ENCODE measurements at places on chromosomes 13 and 19.

- DNase-seq = no peak
These were observed 23.7 kb downstream of the RCN3 start for GRCh38 chr19:49551531-49551930.

GRCh38 chr13:102724923-102725322, 30.1 kb upstream of the METTL21C start:
- DNase-seq = peak; percentile 45

DNA sequence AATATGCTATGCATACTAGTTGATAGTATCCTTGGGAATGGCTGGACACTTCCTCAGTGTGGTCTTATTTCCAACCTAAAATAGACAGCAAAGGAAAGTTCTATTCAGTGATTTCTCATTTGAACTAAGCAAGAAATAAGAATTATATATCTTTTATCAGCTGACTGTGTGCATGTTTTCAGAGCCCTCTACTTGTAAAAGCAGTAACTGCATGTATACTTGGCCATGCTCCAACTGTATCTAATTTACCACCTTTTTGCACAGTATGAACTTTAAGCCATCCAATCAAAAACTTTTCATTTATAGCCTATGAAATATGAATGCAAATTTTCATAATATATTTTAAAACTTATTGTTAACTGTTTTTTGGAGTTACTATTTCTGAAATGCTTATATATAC, 136.4 kb upstream of the PCDH9 start:
- no peak for DNase-seq

GRCh38 chr13:104799152-104799551, 1732.9 kb upstream of the SLC10A2 start:
- DNase-seq = no peak

DNA sequence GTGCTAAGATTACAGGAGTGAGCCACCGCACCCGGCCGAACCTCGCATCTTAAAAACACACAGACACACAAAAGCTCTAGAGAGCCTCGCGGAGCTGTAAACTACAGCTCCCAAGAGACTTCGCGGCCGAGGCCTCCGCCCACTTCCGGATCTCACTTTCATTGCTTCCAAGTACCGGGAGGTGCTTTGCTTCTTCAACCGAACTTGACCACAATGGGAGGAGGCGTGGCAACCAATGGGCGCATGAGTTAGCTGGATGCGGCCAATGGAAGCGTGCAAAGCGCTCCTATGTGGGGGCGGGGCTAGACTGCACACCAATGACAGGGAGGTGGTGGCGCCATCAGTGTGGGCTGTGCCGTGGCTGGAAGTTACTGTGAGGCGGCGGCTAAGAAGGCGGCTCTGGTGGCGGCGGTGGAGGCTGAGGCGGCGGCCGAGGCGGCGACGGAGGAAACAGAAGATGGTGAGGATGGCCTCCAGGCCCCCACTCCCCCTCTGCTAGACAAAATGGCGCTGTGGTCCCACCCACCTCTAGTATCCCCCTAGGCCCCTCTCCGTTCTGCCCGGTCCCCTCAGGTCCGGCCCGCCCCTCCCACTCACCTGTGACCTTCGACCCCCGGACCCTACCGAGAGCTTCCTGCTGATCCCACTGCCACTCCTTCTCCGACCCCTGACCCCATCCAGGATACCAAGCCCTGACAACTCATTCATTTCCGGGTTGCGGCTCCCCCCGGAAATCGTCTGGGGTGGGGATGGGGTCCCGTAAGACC, at the start of gene DDA1:
Gene DDA1 (plus strand): TSS at position 366 of the 767 bp plus-strand sequence. CDS start 92 bp downstream, at position 458.
- peak; percentile 99 for DNase-seq

DNA sequence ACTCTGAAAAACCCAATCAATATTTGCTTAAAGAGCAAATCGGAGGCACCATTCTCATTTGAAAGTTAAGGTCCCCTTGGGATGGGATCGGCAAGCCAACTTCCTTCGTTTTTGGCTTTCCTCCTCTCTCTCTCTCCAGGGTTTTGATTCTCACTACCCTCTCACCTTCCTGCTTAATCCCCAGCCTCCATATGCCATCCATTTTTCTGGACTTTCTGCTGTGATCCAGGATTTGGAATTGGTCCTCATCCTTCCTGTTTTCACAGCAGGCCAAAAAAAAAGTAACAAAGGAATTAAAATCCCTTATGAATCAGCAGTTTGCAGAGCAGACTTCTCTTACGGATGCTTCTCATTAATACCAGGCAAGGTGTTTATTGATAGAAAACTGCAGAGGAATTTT, 283.1 kb upstream of the TMTC4 start:
- no peak for DNase-seq

- DNase-seq = no peak
These were observed 19.1 kb upstream of the PNMA8C start for GRCh38 chr19:46447824-46448223.

DNA sequence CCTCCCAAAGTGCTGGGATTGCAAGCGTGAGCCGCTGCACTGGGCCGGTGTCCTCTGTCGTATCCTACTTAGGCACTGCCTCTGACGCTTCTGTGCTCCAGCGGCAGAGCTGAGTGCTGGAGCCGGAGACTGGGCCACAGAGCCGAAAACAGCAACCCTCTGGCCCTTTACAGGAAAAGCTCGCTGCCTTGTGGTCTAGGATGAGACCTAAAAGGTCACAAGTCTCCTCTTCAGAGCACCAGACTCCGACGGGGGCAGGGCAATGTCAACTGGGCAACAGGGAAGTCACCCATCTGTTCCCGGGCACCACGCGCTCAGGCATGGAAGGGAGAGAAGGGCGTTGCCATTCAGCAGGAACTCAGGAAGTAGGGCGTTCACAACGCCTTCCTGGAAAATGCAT, 91.7 kb downstream of the GADD45B start:
- DNase-seq = no peak

DNA sequence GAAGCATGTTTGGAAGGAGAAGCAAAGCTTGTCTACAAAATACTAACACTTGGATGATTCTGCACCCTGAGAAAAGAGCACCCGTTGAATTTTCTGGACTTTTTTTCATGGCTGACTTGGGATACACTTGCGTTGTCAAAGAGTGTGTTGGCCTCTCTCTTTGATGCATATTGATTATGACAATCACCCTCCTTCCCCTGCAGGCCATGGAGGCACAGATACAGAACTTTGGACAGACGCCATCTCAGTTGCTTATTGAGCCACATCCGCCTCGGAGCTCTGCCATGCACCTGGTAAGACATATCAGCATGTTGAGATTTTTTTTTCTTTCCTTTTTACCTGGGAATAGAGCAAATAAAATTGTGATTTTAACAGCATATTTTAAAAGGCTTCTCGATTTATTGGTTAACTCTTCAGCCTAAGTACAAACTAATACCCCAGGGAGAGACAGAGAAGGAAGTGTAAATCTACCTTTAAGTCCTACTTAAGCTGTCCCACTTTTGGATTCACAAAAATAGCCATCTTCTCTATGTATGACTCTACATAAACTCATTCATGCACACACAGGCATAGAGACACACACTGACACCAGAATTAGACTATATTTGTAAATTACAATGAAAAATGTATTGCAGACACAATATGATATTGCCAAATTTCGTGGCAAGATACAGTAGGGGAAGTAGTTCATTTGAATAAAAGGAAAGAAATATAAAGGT, 169.7 kb upstream of the MAB21L1 start:
- no peak for DNase-seq

DNA sequence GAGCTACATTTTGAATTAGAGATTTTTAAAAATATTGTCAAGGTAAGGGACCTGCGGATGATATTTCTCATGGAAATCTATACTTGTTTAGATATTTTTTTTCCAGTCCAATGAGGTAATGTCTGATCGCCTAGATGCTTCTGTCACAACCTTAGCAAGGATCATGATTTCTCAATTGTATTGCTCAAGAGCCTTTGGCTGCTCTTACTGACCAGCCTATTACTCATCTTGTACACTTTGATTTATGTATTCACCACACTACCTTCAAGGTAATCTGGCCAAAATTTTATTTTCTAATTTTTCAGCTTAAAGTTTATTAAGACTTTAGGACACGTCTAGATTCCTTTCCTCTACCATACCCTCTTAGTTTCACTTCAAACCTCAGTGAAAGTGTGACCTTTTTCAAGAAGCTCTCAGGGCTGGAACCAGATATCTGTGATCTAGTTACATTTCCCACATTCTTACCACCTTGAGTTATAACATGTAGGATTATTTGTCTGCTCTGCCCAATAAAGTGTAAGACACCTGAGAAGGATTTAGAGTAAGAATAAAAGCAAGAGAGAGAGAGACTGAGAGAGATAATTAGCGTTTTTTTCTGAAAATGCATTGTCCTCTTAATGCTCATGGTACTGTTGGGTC, 197.1 kb downstream of the ITGBL1 start:
- DNase-seq = no peak

DNA sequence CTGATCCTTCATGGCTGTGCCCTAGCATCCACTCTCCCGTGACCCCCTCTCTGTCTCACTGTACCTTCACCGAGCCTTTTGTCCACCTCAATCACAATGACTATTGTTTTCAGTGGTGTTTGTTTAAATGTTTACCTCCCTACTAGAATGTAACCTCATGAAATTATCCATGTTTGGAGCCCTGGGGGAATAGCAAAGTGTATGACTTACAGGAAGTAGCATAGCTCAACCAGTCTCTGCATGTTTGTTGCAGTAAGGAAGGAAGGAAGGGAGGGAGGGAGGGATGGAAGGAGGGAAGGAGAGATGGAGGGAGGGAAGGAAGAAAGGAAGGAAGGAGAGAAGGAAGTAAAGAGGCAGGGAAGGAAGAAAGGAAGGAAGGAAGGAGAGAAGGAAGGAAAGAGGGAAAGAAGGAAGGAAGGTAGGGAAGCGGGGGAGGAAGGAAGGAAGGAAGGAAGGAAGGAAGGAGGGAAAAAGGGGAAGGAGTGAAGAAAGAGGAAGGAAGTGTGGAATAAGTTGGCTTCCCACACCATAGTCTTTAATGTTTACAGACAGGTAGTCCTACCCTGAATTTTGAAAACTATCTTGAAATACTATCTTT, 421.4 kb downstream of the COG6 start:
- DNase-seq = no peak

DNA sequence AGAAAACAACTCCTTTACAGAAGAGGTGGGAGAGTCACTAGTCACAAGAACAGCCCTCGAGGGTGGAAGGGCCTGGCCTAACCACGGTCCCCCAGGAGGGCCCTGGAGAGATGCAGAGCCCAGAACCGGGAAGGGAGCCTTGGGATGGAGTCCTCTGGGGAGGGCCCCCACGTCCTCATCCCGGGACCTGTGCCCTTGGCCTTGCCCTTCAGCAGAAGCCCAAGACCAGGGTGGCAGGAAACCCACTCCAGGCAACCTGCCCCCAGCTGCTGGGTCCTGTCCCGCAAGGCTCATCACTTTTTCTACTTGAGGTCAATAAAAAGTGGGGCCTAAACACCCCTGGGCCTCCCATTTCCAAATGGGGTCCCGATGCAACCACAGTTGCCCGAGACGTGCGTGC, 2.3 kb upstream of the ATP8B3 start:
- DNase-seq = no peak

GRCh38 chr19:16435238-16435917, 36.4 kb downstream of the EPS15L1 start:
- DNase-seq = no peak

GRCh38 chr19:13817018-13817614, 21.9 kb downstream of the ZSWIM4 start:
- DNase-seq = no peak

GRCh38 chr13:43411211-43411610, 375.6 kb downstream of the ENOX1 start:
- no peak for DNase-seq

GRCh38 chr19:48239120-48239519, 16.6 kb downstream of the CARD8 start:
- no peak for DNase-seq

DNA sequence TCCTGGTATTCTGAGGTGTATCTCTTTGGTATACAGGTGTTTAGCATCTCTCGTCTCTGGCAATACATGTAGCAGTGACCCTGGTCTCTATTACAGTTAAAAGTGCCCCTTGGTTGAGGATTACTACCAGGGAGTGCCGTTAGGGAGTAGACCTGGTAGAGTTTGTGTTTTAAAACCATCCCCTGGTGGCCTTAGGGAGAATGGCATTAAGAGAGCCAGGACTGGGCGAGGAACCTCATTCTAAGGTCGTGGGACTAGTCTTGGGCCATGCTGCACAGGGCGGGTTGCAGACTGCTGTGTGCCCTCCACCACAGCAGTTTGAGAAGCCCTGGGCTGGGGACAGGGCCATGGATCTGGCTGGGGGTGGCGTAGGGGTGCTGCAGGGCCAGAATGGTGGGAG, 35.0 kb downstream of the B3GLCT start:
- DNase-seq = no peak

DNA sequence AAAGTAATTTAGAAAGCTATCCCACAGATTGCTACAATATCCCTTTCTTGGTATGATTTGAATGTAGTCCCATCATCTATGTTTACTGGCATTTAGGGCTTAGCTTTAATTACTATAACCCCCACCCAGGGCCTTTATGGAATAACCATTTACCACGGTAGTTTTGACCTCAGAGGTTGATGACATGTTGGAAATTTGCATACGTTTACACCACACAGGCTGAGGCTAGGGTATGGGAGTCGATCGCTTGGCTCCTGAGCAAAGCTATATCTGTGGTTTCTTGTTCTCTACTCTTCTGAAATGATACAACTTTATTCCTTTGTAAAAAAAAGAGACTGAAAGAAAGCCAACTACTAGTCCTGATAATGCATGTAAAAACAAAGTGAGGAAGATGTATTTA, 28.2 kb upstream of the RFC3 start:
- DNase-seq = no peak

- no peak for DNase-seq
These were observed 10.9 kb downstream of the ACP4 start for GRCh38 chr19:50801107-50801506.

- no peak for DNase-seq
These were observed 109.5 kb upstream of the SPATA13 start for GRCh38 chr13:24050796-24051715.

- peak; percentile 0 for DNase-seq
These were observed at the start of gene EPSTI1 for GRCh38 chr13:42991898-42992763. EPSTI1 (minus strand) TSS chr13:42992241; CDS start chr13:42992165, 76 bp downstream.

- no peak for DNase-seq
These were observed 22.7 kb downstream of the EPN1 start for GRCh38 chr19:55697698-55698097.

- DNase-seq = no peak
These were observed 28.2 kb upstream of the FXYD3 start for GRCh38 chr19:35087393-35087792.

GRCh38 chr13:99398916-99399622, 91.9 kb upstream of the GPR183 start:
- no peak for DNase-seq

GRCh38 chr19:28403690-28404089, 809.3 kb downstream of the UQCRFS1 start:
- no peak for DNase-seq

- no peak for DNase-seq
These were observed 4.0 kb downstream of the RDH13 start for GRCh38 chr19:55058781-55059610.

DNA sequence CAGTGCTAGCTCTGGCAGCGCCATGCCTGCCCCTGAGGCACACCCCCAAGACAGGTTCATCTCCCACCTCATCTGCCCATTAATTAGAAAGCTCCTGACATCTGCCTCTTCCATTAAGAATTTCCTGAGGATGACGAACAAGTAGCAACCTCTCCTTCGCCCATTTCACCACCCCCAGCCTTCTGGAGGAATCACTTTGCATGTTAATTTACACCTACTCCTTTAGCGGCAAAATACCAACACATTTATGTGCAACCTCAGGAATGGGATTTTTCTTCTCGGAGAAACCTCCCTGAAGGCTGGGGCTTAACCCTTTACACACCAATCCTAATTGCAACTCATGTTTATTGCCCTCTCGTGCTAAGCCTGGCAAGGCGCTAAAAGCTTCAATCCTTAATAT, 13.8 kb downstream of the SLC7A1 start:
- DNase-seq = no peak

GRCh38 chr13:52644108-52644507, 1.9 kb downstream of the HNRNPA1L2 start:
- no peak for DNase-seq

GRCh38 chr13:43761616-43762315, 25.0 kb downstream of the ENOX1 start:
- DNase-seq = no peak
